ENCODE measurements at places on chromosomes 7 and 10.

GRCh38 chr10:42956045-42956444 lies 120.8 kb upstream of the RET start:
- no peak for DNase-seq

DNA sequence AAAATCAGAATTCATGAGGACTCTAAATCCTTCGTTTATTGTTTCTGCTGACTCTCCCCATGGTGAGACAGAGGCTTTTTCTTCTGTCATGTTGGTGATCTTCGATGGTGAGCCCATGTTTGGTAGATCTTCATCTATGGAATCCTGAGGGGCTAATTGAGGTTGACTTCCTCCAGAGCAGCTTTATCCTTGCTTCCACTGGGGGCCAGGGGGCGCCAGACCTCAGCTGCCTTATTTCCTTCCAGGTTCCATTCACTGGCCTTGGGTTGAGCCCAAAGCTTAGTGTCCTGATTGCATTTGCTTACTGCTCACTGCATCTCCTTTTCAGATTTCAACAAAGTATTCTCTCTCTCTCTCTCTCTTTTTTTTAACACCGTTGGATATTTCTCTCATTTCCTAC lies 80.7 kb downstream of the GCC1 start:
- peak; percentile 73 for DNase-seq

DNA sequence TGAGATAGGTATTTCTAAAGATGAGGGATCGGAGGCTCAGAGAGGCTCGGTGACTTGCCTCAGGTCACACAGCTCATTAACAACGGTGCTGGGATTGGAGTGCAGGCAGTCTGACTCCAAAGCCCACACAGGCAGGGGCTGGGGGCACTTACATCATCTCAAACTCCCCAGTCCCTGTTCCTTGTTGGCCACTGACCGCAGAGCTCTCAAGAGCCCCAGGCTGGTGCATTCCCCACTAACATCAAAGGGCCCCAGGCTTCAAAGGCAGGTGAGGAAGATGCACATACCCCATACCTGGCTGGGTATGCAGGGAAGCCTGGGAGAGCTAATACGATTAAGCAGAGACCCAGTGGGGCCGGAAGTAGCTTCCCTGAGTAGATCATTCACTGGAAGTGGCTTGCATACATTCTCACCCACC lies 13.7 kb upstream of the NODAL start:
- peak; percentile 85 for DNase-seq

- no peak for DNase-seq
These were observed 113.4 kb upstream of the RAB18 start for GRCh38 chr10:27390681-27391080.

- DNase-seq: no peak
These were observed 88.3 kb upstream of the KAT6B start for GRCh38 chr10:74738052-74738451.

- DNase-seq: no peak
These were observed 14.0 kb downstream of the IDI2 start for GRCh38 chr10:1011696-1012095.

Data from WTC11 (cell line).